Hippocampal formation (tissue), 2 donors: ENCODE measurements at places on chromosomes 13 and 19.

DNA sequence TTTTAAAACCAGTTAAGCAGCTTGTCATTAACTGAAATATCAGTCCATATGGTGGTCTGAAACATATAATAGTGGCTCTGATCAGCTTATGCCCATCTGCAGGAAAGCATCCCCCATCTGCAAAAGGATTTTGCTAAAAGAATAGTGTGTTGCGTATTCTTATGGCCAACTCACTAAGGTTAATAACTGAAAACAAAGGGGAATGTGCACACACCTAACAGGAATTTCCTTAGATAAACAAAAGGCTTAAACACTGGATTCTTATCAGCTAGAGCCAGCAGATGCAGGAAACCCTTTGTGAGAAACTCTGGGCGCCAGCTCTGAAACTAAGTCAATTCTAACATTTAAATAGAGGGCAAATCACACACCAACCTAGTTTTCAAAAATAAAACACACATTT is 22.1 kb downstream of the VPS36 start:
- DNase-seq = no peak

DNA sequence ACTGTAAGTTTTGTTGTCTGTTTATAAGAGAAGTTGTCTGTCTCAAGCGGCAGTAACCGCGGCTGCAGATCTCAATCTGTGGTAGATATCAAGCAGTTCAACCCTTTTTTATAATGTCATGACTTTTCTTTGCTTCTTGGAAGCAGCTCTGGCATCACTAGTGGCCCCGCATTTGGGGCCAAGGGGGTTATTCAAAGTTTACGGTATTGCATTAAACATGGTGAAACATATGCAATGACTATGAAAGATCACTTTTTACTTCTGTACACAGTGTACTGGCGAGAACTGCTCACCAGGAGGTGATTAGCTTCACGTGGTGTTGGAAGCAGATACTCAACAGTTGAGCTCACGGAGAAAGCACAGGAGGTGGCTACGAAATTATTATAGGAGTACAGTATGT is 4.6 kb upstream of the FFAR3 start:
- no peak for DNase-seq

- DNase-seq = no peak
These were observed 1.9 kb downstream of the FOXO1 start for GRCh38 chr13:40664350-40665125.

GRCh38 chr13:95222733-95223018 is 78.6 kb downstream of the ABCC4 start:
- DNase-seq = no peak

GRCh38 chr13:93377196-93377595 is 150.6 kb downstream of the GPC6 start:
- DNase-seq = no peak

DNA sequence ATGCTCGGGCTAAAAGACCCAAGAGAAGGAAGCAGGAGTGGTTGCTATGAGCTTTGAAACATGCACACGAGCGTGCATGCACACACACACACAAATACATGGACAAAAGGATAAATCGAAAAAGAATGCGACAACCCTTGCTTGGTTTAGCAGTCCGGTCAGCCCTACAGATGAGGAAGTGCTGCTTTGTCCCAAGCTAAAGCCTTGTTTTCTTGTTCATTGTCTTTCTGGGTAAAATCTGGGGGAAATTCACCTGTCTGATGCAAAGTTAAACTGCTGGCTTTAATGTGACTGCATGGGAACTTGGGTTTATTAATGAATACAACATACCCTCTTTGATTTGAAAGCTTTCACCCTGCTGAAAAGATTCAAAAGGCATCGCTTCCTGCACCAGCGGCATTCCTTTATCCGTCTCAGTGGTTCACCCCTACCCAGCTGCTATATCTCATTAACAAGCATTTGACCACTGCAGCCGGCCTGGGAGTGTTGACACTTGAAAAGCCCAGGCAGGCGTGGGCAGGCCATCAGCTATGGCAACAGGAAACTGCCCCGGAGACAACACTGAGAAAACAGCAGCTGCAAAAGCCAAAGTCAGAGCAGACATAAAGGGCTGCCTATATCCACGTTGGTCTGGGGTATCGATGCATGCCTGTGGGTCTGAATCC is 301.7 kb downstream of the NDFIP2 start:
- peak; percentile 9 for DNase-seq

DNA sequence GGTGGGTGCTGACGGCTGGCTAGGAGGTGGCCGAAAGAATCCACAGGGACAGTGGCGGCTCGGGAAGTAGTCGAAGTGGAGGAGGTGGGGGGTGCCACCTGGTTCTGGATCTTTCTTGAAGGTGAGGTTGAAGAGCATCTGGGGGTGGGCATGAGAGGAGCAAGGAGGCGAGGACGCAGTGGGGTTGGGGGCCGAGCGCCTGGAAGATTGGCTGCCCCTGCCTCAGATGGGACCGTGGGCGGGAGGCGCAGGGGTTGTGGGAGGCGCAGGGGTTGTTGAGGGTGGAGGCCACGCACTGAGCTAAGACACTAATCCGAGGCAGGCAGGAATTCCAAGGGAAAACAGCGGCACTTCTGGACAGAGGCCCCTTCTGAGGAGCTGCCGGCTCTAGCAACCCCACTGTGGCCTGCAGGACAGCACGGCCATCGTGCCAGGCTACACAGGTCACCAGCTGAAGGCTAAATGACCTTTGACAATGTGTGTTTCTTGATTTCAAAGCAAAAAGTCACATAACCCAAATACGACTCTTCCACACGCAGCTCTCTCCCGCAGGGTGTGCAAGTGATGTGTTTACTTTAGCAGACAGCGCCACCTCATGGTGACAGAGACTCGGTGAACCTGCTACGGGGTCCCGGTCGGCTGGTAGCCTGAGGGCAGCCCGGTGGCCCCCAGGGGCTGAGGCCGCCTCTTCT is 44.1 kb upstream of the RANBP3 start:
- peak; percentile 40 for DNase-seq

DNA sequence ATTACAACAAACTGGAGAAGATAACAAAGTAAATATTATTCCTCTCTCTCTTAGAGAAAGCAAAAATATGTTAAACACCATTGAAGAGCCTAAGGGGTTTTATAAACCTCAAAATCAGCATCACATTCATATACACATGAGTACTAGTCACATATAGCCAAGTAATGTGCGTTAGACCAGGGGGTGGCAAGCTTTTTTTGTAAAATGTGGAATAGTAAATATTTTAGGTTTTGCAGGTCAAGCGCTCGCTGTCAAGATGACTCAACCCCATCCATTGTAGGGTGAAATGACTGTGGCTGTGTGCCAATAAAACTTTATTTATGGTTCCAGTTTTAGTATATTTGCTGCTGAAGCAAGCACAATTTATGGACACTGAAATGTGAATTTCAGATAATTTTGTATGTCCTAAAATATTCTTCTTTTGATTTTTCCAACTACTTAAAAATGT is 21.7 kb downstream of the RFX2 start:
- DNase-seq = no peak

DNA sequence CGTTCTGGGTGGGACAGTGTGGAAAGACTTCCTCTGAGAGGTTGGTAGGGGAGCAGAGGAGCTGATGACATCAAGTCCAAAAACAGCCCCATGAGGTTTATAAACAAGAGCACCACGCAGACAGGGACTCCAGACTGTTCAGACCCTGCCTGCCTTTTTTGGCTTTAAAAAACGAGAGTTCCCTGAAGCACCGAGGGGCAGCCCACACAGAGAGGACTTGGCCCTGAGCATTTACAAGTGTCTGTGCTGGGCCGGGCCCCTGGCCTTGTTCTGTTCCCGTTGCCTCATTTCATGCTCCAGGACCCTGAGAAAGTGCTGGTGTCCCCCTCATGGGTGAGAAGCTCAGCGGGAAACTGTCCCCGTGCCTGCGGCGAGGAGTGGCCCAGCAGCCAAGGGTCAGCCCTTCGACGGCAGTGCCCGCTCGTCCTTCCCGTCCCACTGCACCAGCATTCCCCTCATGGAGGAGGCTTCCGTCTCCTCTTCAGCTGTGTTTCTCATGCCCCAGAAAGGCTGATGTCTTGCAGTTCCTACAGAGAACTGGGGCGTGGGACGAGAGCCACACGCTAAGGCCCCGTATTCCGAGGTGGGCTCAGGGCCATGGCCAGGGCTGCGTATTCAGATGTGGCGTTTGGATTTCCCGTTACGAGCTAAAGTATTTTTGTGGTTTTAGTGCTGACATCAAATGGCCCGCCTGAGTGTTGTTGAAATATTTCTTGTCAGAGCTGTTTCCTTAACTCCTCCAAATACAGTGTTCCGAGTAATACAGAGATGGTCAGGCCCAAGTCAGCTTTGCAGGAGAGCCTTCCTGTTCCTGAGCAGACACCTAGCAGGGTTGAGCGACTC is 93.5 kb downstream of the ATP11A start:
- DNase-seq = no peak

- DNase-seq = no peak
These were observed 727.4 kb upstream of the SLITRK1 start for GRCh38 chr13:84609716-84610115.

DNA sequence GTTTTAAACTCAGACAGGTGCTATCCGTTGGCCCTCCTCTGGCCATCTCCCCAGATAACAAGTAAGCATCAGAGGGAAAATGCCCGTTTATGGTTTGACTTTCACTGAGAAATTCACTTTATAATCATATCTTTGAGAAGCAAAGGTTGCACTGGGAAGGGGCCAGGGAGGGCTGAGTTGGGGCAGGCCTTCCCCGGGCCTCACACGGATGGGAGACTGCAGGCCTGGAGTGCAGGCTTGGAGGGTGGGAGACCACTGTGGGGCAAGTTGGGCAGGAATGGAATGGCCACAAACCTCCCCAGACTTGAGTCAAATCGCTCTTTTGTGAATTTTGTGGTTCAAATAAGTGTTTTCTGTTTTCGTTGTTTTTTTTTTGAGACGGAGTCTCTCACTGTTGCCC is 451.7 kb downstream of the TSHZ3 start:
- no peak for DNase-seq

- DNase-seq = peak; percentile 70
These were observed 10.4 kb downstream of the SPINT2 start for GRCh38 chr19:38274739-38275138.

DNA sequence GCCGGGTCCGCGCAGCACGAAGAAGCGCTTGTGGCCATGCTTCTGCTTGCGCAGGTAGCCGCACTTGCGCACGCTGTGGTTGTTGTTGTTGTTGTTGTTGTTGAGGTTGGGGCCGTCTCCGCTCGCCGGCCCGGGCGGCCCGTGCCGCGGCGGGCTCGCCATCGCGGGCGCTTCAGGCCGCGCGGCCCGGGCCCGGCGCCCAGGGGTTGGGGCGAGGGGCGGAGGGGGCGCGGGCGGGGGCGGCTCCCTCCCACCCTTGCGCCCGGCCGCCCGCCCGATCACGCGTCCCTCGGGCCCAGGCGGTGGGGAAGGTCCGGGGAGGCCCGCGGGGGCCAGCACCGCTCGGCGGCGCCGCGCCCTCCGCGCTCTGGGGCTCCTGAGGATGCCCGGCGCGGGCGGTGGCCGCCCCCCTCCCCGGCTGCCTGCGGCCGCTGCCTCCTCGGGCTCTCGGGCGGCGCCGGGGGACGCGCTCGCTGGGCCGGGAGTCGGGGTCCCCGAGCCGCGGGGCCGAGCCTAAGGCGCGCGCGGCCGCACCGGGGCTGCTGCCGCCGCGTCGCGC is 412 bp downstream of the IRS2 start:
- DNase-seq = no peak

DNA sequence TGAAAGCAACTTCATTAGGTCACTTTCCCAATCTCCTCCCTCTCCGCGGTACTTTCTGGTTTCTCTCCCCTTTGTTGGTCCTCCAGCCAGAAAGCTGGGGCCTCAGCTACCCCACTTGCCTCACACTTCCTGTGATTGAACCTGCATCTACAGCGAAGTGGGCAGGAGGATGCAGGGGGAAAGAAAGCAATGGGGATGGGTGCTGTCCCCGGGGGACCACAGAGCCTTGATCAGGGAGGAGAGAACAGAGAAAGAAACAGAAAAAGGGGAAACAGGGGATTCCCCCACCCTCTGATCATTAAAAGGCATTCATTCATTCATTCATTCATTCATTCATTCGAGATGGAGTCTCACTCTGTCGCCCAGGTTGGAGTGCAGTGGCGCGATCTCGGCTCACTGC is 74.2 kb downstream of the TRPM4 start:
- no peak for DNase-seq

DNA sequence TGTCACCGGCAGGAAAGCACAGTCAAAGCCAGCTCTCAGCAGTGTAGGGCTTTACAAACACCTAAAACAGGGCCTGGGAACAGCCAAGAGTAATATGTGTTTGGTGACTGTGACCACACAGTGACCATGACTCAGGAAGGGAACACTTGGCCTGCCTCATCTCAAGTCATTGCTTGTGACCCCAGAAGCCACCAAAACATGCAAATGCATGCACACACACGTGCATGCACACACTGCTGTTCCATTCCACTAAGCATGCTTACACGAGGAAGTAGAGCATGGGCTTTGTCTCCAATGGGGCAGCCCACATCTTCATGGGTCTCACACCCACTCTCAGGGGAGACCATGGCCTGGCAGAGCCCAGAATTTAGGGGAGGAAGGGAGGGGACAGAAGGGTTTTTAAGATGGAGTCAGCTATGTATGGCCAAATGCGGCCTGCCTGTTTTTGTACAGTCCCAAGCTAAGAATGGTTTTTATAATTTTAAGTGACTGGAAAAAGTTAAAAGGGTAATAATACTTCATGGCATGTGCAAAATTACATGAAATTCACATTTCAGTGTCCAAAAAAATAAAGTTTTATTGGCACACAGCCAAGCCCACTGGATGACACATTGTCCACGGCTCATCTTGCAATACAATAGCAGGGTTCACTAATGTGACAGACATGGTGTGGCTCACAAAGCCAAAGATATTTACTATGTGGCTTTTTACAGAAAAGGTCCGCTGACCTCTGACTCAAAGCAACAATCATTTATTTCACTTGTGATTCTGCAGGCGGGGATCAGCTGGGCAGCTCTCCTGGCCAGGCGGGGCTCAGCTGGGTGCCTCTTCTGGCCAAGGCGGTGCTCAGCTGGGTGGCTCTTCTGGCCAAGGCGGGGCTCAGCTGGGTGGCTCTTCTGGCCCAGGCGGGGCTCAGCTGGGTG is 17.3 kb downstream of the ZFR2 start:
- DNase-seq = no peak

GRCh38 chr19:45103156-45103507 is 10.2 kb downstream of the PPP1R37 start:
- peak; percentile 19 for DNase-seq

DNA sequence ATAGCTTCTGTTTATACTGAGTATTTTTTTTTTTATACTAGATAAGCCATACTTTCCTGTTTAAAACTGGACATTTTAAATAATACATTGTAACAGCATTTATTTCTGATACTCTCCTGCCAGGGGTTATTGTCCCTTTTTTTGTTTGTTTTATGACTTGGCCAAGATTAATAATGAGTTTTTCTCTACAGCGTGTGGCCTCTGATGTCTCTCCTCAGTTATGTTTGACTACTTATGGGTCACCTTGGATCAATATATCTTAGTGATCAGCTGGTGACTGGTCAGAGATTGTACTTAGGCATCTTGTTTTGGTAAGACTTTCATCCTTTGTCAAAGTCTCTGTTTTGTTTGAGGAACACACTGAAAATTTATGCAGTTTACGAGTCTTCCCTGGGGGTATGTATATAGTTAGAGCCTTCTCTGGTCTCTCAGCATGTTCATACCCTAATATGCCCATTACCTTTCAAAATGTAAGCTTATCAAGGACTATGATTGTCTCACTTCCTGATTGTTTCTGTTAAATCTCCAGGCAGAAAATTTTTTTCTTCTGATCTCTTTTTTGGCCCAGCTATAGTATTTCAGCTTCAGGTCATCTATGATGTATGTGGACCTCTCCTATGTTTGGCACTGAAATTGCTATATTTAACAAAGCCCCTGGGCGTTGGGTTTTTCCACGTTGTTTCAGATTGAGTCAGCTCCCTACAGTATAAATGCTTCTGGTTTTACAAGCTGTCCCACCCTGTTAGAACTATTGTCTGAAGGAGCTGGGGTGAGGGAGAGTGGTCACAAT is 87.9 kb downstream of the URI1 start:
- DNase-seq = no peak

- no peak for DNase-seq
These were observed 111.4 kb upstream of the USP29 start for GRCh38 chr19:57008432-57008831.
